ENCODE measurements at places on chromosomes 6 and 20.

GRCh38 chr6:53956068-53956711, 155.1 kb upstream of the MLIP start:
- DNase-seq, result no peak

- no peak for DNase-seq
Observed at GRCh38 chr6:679282-679681, 13.7 kb downstream of the EXOC2 start.

DNA sequence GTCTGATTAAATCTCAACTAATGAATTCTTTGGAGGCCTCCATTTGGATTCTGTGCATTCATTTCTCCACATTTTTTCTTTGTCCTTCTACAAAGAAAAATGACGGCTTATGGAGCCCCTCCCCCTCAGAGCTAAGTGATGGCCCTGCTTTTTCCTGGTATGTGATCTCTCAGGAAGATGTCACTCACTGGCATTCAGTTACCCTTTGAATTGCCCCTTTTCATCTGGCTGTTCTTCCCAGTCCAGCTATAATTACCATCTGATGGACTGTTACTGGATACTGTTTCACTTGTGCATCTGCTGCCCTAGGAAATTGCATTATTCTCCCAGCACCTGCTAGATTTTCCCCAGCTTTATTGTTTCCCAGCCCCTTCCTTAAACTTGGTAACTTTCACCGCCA, 151.9 kb downstream of the CFAP61 start:
- DNase-seq, result no peak

DNA sequence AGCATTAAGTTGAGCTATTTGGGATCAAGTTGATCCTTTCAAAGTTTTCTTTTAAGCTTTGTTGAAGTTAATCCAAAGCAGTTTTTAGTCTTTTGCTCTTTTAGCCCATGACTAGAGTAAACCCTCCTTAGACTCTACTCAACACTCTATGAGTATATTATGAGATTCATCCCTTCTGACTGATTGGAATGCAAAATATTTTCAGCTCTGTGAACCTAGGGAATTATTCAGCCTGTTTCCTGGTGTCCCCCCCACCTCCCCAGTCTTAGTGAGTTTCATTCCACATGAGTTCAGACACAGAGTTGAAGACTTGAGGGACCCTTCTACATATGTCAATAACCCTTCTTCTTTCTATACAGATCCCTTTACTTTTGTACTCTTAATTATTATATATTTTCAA, 413.7 kb downstream of the RFPL4B start:
- DNase-seq, result no peak

DNA sequence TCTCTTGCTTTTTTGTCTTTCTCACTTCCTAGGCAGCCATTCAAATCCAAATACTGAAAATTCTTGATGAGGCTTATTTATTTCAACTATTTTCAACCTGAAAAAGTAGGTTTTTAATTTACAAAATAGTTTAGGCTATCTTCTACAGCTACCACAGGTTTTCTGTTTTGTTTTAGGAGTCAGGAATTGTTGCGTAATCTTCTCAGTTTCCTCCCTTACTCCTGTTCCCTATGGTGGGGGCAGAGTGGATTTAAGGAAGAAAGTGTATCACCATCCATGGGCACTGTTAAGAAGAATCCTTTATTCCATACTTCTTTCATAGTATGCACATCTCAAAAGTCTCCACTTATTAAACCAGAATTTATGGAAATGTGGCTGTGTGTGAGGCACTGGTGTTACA, 182.4 kb downstream of the KHDC1L start:
- DNase-seq, result no peak

DNA sequence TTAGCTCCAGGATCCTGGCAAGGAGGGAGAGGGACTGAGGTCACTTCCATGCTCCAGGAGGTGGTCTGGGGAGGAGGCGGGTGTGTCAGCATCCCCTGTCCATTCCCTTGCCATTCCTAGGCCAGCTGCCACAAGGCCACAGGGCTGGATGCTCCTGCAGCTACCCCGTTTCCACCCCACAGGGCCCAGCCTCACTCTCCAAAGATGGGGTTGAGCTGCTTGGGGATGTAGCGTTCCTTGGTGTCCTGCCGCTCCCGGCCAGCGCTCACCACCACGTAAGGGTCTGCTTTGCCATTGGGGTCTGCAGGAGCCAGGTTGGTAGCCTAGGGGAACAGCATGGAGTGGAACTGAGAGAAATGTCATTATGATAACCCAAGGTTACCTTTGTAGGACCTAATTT, 23.0 kb downstream of the ERGIC3 start:
- DNase-seq, result no peak

GRCh38 chr6:36374972-36375371, 12.5 kb downstream of the ETV7 start:
- DNase-seq, result no peak

- DNase-seq, result no peak
Observed at GRCh38 chr6:155449450-155450239, 6.0 kb downstream of the NOX3 start.

DNA sequence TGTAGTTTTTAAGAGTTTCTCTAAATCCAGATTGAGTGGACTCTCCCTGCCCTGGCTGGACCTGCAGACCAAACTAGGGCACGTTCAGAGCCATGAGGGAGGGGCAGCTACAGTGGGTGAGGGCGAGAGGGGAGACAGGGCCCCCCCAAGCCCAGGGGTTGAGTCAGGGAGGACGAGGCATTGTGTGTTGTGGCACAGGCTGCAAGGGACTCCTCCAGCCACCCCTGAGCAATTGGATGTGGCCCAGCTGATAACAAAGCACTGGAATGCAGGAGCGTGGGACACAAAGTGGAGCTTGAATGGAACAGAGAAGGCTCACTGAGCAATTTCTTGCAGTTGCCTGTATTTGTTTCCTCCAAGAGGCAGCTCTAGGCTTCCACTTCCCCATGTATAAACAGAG, 43.5 kb upstream of the MYL9 start:
- DNase-seq, result no peak

- no peak for DNase-seq
Observed at GRCh38 chr20:63517376-63518309, 2.9 kb upstream of the PPDPF start.

- DNase-seq, result no peak
Observed at GRCh38 chr6:28693033-28693750, 167.5 kb downstream of the GPX5 start.

DNA sequence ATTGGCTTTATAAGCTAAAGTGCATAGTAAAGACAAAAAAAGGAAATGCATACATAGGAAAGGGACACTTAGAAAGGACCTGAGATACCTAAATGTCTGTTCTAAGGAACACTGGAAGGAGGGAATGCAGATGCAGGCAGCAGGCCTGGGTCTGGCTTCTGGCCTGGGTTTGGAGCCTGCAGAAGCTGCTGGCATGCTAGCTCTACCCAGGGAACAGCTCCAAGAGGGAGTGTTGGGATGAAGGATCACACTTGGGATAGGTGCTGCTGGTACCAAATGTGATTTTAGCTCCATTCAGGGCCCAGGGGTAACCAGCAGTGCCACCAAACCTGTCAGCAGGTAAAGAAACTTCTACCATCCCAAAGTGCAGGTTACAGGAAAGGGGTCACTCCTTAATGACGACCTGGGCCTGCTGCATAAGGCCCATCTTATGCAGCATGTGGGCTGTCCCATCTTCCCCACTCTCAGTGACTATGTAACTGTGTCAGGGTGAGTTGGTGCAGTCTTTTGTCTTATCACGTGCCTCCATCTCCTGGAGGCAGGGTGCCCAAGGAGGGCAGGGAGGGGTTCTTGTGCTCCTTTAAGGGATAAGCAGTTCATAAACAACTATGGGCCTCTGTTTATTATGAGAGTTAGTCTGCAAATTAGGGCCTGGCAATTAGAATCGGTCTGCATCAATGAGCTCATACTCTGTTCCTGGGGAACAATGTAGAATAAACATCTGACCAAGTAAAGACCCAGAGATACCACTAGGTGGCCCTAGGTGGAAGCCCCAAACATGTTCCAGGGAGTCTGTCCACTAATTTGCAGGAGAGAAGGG, 26.9 kb downstream of the DDX27 start:
- DNase-seq, result peak; percentile 25

- no peak for DNase-seq
Observed at GRCh38 chr6:20805021-20805420, 270.8 kb downstream of the CDKAL1 start.

- DNase-seq, result no peak
Observed at GRCh38 chr6:105509506-105510331, 106.8 kb upstream of the PREP start.

GRCh38 chr6:89554106-89554505, 84.4 kb downstream of the LYRM2 start:
- DNase-seq, result no peak

- peak; percentile 49 for DNase-seq
Observed at GRCh38 chr6:31576897-31577578, 1.7 kb downstream of the TNF start.

- no peak for DNase-seq
Observed at GRCh38 chr6:101422811-101423210, 29.3 kb downstream of the GRIK2 start.

DNA sequence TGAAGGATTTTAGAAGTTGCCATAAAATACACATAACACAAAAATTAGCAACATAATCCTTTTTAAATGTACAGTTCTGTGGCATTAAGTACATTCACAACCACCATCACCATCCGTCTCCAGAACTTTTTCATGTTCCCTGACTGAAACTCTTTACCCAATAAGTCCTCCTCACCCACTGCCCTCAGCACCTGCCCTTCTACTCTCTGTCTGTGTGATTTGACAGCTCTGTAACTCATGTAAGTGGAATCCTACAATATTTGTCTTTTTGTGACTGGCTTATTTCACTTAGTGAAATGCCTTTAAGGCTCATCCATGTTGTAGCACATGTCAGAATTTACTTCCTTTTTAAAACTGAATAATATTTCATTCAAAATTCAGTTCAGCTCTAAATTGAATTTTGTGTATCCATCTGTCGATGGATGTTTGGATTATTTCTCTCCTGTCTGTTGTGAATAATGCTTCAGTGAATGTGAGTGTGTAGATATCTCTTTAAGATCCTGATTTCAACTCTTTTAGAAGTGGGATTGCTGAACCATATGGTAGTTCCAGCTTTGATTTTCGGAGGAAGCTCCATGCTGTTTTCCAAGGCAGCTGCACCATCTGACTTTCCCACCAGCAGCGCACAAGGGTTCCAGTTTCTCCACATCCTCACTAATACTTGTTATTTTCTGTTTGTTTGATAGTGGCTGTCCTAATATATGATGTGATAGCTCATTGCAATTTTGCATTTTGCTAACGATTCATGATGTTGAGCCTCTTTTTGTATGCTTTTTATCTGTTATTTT, 4.2 kb downstream of the ENTPD6 start:
- no peak for DNase-seq

DNA sequence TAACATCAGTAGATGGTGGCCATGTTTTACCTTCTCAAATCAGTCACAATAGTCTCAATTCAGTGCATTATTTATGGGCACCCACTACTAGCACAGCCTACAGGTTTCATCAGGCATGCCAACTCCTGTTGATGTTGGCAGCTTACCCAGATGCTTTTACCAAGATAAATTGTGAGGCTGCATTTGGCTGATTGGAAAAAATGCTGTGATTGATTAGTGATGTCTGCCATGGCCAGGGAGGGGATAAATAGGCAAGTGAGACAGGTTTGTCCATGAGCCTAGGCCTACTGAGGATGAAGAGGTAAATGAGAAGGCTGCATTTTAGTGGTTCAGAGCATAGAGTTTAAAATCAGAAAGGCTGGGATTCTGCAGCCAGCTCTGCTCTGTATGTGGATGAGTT, 227.1 kb downstream of the NFATC2 start:
- DNase-seq, result no peak

GRCh38 chr20:17530153-17530552, 1.0 kb downstream of the BFSP1 start:
- no peak for DNase-seq

GRCh38 chr6:32885698-32886286, 31.8 kb downstream of the PSMB9 start:
- peak; percentile 70 for DNase-seq

DNA sequence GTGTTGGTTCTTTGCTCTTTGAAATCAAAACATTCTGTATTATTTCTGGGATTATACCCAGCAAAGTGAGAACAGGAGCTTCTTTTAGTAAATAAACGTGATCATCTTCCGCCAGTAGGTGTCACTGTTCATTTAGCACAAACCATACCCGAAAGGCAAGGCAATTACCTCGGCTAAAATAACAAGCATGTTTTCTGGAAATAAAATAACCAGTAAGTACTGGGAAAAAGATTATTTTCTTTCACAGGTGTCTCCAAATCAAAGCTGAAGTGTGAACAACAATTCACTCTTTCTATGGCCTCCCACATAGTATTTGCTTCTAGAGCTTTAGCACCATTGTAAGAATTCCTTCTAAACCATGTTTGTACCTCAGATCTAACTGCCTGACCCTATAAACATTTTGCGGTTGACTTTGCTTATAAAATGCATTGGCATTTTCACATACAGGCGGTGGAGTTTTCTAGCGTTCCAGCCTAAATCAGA, 144.6 kb upstream of the AGPAT4 start:
- DNase-seq, result peak; percentile 26

DNA sequence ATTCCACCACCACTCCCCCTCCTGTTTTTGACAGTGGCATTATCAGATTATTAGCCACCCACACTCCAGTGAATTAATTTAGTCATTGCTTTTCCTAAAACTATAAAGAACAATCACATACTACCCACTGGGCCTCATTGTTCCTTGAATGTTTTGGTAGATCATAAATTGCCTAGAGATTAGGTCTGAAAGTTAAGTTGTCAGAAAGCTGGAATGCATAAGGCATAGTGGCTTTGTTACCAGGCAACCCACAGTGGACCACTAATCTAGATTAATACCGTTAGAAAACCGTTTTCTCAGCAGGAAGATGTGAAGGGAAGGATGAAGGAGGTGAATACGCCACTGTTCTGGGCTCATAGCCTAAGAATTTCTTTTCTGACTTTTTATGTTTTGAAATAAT, 75.6 kb downstream of the SAMD3 start:
- no peak for DNase-seq

DNA sequence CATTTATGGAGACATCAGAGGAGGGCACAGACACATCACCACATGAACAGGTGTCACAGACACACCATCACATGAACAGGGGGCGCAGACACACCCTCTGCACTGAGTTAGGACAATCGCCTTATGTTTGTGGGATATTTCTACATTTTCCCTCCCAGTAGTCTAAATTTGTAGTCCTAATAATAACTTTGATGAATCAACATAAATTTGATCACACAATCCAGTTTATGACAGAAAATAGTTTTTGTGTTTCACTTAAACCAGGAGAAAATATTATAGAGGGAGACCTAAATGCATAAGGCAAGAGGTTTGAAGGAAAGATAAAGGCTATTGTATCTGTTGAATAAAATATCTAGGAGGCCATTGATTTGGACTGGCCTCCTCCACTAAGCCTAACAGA, 195.7 kb downstream of the GPX5 start:
- no peak for DNase-seq

- no peak for DNase-seq
Observed at GRCh38 chr20:53595018-53595378, 1.4 kb upstream of the ZNF217 start.

DNA sequence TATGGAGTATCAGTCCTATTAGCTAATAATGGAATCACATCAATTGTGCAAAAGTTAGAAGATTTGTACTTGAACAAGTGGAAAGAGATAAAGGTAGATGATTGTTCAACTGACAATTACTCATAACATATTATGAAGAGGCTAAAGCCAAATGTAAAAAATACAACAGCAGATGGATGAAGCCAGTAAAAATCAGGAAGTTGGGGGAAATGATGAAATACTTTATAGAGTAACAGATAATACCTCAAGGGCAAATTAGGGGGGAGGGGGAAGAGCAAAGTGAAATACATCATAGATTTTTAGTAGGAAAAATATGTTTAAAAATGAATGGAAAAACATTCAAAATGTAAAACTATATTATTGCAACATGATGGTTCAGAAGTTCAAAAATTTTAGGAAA, 114.0 kb downstream of the PDSS2 start:
- DNase-seq, result no peak
